ENCODE measurements at places on chromosomes 3 and 15.

DNA sequence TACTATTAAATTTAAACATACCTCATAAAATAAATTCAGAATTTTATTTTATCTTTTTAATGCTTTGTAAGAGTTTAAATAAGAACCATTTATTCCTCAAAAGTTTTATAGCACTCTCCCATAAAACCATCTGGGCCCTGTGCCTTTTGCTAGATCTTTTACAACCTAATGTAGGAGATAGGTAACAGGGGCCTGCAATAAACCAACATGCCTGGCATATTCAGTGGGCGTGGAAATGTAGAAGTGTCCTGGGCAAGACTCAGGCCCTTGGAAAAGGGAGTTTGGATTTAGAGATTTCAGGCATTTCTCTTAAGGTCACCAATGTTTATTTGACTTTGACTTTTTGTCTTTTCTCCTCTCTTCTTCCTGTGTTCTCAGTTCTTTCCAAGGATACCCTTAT is 46.4 kb downstream of the POMGNT2 start:
- no peak for DNase-seq

GRCh38 chr3:115855911-115856310 is 232.6 kb downstream of the GAP43 start:
- DNase-seq: no peak

GRCh38 chr3:87199628-87200027 is 27.5 kb upstream of the CHMP2B start:
- DNase-seq: no peak

GRCh38 chr3:32403663-32404062 is 12.0 kb downstream of the CMTM7 start:
- DNase-seq: no peak

DNA sequence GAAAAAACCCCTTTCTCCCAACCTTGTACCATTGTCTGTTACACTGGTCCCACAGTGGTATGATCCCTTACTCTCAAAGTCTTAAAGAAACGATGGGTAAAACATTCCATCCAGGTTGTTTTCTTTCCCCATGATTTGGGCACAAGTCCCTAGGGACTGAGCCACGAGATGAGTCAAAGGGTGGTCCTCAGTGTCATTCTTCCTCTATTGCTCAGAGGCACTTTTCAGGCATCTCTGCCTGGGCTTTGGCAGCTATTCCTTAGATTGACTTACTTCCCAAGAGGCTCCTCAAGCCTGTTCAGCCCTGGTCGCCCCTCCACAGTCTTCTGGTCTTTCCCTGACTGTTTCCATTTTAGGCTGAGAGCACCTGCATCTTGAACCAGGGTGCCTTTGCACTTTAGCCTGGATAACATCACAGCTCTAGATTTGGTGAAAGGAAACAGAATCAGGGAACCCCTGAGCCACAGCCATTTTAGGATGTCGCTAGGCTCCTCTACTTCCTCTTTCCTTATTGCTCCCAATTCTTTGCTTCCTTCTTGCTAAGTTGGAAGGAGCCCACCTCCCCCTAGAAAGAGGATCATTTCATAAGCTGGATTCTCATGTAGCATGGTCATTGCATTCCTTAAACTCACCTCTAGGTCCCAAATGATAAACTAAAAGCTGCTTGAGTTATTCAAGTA is 131.0 kb upstream of the TPRG1 start:
- no peak for DNase-seq

DNA sequence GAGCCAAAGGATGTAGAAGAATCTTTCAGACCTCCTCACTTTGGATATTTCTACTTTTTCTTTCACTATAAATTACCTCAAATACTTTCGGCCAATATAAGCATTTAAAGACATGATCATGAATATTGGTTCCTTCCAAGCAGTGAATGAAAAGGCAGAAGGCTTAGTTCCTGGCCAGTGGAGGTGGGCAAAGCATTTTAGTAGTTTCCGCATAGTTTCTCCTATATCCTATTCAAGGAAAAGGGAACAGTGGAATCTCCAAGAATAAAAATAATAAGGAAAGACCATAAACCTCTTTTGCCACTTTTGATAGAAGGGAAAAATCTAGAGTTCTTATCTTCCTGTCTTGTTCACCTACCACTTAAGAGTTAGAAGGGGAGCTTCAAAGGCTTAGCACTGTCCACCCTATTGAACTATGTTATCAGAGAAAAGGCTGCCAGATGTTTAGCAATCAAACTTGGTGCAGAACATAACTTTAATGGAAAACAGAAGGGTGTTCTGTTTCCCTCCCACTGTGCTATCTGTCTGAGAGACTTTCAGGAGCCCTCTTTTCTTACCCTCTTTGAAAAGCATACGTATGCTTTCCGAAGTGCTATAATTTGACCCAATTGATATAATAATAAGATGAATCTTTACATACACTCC is 155.6 kb upstream of the DPH6 start:
- no peak for DNase-seq

GRCh38 chr15:82393671-82394070 is 35.9 kb upstream of the GOLGA6L9 start:
- no peak for DNase-seq

GRCh38 chr15:40787991-40788390 is 18.2 kb downstream of the C15orf62 start:
- no peak for DNase-seq

- no peak for DNase-seq
Measured at GRCh38 chr3:124588794-124589193, 141.5 kb upstream of the UMPS start.

- no peak for DNase-seq
Measured at GRCh38 chr15:81322676-81323253, 1.2 kb downstream of the STARD5 start.

DNA sequence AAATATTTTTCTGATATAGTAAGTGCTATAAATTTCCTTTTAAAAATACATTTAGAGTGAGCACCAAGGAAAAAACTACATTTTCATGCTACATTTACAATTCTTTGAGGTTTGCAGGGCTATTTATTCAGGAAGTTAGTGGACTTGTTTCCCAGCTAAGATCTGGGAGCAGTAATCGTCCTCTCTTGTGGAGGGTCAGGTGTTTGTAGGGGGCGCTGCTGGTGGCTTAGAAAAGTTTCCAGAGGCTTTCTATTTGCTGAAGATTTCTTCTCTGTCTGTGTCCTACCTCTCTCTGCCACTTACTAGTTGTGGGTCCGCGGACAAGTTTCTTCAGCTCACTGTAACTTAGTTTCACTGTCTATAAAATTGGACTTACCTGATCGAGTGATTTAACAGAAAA is 163.9 kb downstream of the PEX5L start:
- DNase-seq: no peak

DNA sequence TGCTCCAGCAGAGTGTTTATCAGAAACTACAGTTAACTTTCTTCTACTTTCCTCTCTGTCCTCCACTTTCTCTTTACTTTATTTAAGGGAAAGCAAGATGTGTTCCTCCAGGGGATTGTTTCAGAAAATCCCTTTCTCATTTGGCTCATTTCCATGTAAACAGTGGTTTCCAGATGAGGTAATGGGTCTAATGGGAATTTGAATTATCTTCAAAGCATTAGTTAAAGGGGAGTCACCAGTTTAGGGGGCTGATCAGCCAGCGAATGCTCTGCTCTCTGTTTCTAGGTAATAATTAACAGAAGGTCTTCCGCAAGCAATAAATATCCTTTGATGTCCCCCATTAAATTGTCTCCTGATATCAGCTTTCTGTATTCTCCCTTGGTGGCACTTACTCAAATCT is 30.4 kb upstream of the ZNF639 start:
- no peak for DNase-seq

DNA sequence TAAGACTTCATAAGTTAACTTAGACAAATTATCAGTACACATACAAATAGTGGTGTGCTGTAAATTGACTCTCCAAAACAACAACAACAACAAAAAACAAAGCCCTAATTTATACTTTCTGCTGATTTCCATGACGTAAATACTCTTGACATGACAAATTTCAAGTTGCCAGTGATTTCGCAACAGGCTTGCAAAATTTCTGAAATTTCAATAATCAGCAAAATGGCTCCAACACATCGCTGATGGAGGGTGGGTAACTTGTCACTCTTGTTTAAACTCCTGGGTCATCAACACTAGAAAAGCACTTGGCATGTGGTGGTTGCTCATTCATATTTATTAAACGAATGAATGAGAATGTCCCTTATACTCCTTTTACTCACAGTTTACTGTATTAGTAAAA is 205.2 kb upstream of the SATB1 start:
- no peak for DNase-seq

- no peak for DNase-seq
Measured at GRCh38 chr15:42270996-42271395, 2.0 kb upstream of the GANC start.

- DNase-seq: no peak
Measured at GRCh38 chr3:9022305-9023225, 59.3 kb upstream of the RAD18 start.

DNA sequence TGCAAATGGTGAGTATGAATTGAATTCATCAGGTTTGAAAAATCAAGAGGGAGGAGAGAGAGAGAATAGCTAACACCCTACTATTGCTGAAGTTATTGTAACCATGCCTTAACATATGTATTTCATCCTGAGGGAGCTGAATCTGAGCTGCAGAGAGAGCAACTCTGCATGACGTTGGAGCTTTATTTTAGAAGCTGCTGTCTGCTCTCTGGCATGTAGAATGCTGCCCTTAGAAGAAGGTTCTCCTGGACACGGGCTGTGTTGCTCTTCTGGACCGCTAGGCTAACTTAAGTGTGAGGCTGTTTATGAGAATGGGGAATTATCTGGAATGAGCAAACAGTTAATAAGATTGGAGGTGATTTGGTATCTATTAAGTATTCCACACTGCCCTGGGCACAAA is 814.6 kb downstream of the AGBL1 start:
- no peak for DNase-seq

DNA sequence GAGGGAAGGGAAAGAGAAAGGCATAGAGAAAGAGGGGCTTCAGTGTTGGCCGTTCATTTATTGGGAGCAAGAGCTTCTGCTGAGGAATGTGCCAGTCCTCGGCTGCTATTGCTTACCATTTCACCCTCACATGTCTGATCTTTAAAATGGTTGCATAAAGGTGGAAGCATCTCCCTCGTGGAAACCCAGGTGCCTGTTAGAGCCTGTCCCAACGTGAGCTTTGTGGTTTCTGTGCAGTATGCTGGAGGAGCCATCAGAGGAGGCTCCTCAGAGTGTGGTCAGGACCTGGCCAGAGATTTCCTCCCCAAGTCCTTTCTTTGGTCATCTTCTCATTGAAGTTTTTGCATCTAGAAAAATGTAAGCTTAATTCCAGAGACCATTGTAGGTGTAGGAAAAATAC is 34.4 kb downstream of the PSMD6 start:
- DNase-seq: no peak

DNA sequence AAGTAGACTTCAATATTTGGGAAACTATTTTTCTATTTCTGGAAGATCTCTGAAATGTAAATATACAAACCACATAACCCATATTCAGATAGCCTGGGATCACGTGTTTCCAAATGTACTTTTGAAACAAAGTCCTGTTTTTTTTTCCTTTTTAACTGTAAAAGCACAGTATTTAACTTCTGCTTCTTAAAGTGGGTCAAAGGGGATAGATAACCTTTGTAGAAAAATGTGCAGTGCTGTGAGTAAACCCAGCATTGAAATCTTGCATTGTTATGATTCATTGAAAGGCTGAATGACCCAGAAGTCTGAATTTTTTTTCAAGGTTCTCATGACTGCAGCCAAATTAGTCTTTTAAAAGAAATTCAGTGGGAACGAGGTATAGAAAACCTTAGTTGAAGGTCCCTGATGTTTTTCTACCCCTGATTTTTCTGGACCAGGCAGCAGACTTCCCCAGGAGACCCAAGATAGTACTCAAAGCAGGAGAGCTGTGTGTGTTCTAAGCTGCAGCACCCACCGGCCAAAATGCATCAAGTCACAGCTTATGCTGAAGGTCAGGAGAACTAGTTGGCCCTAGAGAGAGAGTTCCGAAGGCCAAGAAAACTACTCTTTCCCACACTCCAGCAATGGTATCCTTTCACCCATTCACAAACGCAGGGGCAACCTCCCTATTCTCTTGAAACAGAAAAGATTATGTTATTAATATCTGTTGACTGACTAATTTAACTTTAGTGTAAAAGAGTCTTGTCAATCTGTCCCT is 43.6 kb upstream of the APH1B start:
- DNase-seq: no peak

- peak; percentile 44 for DNase-seq
Measured at GRCh38 chr15:59622289-59622688, 10.7 kb downstream of the GCNT3 start.

GRCh38 chr3:41598402-41599126 is 363.3 kb downstream of the ULK4 start:
- no peak for DNase-seq

DNA sequence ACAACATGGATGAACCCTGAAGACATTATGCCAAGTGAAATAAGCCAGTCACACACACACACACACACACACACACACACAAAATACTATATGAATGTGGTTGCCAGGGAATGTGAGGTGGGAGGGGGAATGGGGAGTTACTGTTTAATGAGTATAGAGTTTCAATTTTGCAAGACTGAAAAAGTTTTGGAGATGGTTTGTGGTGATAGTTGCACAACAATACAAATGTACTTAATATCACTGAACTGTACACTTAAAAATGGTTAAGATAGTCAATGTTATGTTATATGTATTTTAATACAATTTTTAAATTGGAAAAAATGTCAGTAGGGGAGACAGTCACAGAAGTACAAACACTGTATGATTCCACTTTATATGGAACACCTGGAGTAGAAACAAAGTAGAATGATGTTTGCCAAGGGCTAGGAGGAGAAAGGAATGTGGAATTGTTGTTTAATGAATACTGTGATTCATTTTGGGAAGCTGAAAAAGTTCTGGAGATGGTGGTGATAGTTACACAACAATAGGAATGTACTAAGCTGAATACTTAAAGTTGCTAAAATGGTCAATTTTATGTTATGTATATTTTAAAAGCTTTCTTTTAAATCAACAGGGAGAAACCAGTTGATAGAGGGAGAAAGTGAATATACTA is 76.6 kb downstream of the RPL39L start:
- DNase-seq: no peak

DNA sequence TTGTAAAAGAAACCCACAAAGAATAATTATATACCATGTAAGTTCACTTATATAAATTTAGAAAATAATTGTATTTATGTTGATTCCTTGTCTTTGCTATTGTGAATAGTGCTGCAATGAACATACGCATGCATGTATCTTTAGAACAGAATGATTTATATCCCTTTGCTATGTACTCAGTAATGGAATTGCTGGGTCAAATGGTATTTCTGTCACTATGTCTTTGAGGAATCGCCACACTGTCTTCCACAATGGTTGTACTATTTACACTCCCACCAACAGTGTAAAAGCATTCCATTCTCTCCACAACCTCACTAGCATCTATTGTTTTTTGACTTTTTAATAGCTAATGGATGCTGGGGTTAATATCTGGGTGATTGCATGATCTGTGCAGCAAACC is 149.4 kb upstream of the CNTN3 start:
- no peak for DNase-seq

DNA sequence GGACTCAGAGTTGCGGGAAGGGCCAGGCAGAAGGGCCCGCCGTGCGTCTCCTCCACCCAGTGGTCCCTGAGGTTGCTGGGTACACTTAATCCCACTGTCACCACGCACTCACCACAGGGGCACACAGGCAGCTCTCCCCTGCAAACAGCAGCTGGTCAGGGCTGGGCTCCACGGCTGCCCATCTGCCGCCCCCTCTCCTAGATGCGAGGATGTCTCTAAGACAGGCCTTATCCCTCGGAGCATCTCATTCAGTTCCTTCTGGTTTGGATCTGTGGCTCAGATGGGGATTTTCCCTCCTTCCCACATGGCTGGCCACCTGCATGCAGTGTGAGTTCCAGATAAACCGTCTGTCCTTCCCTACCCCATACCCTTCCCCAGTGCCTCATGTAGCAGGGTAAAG is 26.3 kb downstream of the MRPS11 start:
- DNase-seq: no peak

GRCh38 chr3:83567935-83568334 is 1390.9 kb upstream of the CADM2 start:
- no peak for DNase-seq

GRCh38 chr3:541062-541801 is 344.7 kb downstream of the CHL1 start:
- DNase-seq: no peak

All from stimulated activated CD4-positive, alpha-beta T cell treated with anti-CD3 and anti-CD28 coated beads, Interleukin-4, amount 100 ng/mL, for 24 hours (primary cell).